Stimulated activated CD8-positive, alpha-beta memory T cell treated with anti-CD3 and anti-CD28 coated beads, Interleukin-15, amount 100 ng/mL, for 48 hours (primary cell): ENCODE measurements at places on chromosomes 2 and 18.

DNA sequence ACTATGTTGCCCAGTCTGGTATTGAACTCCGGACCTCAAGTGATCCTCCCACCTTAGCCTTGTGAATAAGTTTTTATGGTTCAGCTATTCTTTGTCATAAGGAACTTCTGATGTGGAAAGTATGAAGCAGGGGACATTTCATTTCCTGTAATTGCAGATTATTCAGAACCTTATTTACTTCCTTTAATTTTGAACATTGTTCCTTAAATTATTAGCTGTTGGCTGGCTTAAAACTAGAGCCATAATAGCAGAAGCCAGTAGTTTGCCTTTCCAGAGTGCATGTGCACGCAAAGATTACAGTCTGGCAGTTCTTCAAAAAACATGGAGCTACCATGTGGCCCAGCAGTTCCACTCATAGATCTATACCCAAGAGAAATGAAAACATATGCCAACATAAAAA lies 53.1 kb downstream of the PMS1 start:
- DNase-seq, result no peak

DNA sequence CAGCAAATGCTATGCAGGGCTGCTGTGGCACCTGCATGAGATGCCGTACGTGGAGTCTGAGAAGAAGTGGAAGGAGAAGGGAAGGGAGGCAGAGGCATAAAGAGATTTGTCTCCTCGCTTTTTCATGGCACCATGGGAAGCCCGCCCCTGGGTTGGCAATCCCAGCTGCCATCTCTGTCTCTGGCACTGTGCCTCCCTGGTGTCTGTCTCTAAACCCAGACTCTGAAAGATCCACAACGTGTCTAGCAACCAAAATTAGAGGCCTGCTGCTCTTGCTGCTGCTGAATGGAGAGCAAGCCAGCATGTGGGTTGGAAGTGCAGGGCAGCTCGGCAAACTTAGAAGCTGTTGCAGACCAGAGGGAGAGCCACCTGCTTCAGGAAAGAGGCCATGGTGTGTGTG lies 53.1 kb downstream of the INO80C start:
- DNase-seq, result no peak

DNA sequence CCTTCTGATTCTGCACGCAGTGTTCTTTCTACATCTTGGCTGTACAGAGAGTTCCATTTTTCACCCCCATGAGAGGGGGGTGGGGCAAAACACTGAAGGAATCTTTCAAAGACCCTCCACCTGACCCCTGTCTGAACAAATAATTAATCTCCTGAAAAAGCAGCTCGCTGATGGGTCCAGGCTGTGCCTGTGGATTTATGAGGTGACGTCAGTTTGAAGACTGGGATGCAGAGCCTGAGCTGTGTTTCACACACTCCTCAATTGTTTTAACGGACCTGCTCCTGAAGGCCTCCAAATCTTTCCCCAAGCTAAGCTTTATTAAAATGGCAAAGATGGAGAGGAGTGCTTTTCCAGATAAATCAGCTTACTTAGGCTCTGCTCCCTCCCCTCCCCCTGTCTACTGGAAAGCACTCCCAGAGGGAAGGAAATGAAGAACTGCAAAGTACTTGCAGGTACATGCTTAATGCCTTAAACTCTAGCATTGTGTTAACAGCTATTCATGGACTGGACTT lies 390.2 kb upstream of the TNP1 start:
- no peak for DNase-seq

DNA sequence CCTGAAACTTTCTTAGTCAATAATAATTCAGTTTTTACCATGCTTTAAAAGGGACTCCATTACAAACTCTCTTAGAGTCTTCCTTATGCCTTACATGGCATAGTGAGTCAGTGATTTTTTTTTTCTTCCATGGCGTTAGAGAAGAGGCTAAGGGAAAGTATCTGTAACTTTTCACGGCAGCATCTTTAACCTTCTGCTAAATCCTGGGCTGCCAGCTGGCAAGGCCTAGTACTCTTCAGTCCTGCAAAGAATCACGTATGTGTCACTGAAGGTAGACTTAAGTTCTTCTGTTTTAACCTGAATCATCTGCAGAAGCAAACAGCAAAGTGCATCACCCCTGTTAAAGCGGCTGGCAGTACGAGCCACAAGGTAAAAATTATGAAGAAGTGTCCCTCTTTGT lies 286.3 kb upstream of the FN1 start:
- DNase-seq, result no peak

- DNase-seq, result no peak
Measured at GRCh38 chr2:67948057-67948456, 114.7 kb downstream of the C1D start.

DNA sequence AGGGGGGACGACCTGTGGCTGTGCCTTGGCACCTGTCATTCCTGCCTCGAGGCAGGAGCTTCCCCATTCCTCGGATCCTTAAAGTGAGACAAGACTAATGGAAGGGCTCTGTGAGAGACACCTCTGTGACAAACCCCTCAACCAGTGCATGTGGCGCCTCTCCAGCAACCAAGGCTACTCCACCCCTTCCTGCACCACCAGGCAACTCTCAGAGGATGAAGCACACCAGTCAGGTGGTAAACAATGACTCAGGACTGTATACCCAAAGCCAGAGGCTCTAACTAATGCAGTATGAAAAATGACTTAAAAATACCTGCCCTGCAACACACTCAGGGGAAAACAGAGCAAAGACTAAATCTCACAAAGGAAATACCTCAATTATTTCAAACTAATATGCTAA lies 136.9 kb downstream of the UXS1 start:
- DNase-seq, result peak; percentile 21

DNA sequence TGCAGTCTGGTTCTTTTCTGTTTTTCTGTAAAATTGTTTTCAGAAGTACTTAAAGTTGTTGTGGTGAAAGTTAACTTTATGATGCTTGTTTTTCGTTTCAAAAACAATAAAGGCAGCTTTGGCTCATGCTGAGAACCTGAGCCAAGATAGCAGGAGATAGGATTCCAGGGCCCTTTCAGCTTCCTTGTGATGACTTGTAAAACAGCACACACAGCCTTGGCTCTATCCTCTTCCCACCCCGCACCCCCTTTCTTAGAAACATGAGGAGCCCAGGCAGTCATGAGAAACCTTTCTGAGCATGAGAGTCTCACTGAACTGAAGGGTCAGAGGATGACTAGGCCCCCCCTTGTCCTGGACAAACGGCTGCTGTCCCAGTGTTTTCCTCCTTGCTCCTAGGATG lies 12.4 kb upstream of the CHRNA1 start:
- no peak for DNase-seq

- DNase-seq, result no peak
Measured at GRCh38 chr18:36212301-36213171, 25.2 kb downstream of the MOCOS start.

- no peak for DNase-seq
Measured at GRCh38 chr18:35328868-35329267, 15.4 kb downstream of the ZNF24 start.

DNA sequence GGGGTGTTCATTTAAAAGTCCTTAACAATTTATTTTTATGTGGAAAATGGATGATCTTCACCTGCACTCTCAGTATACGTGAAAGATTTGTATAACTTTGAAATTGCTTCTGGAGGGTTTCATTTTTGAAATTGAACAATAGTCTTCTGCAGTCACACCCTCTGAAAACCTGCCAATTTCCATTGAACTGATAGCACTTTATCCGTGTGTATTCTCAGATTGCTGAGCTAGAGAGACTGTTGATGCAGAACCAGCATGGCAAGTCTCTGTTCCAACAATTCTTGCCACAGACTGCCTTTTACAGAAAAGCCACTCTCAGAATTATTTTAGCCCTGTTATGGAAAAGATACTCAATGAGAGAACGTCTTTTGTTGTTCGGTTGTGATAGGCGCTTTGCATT lies 6.6 kb upstream of the GULP1 start:
- DNase-seq, result no peak

GRCh38 chr2:235951493-235951892 lies 216.7 kb downstream of the GBX2 start:
- no peak for DNase-seq

DNA sequence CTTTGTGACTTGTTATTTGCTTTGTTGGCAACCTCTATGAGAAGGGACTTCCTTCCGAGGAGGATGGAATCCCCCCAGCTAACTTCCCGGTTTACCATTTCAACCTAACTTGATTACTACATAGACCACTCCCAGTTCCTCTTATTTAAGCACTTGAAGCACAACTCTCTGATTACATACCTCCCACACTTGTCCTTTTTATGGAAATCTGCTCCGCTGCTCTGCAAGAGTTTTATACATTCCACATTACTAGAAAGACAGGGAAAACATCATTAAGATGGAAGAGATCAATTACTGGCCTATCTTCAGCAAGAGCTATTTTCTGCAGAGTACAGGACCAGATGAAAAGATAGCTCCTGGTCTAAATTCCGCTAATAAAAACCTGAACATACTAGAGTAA lies 160.0 kb upstream of the PGAP1 start:
- no peak for DNase-seq

GRCh38 chr2:11280713-11281112 lies 63.7 kb downstream of the ROCK2 start:
- DNase-seq, result no peak

DNA sequence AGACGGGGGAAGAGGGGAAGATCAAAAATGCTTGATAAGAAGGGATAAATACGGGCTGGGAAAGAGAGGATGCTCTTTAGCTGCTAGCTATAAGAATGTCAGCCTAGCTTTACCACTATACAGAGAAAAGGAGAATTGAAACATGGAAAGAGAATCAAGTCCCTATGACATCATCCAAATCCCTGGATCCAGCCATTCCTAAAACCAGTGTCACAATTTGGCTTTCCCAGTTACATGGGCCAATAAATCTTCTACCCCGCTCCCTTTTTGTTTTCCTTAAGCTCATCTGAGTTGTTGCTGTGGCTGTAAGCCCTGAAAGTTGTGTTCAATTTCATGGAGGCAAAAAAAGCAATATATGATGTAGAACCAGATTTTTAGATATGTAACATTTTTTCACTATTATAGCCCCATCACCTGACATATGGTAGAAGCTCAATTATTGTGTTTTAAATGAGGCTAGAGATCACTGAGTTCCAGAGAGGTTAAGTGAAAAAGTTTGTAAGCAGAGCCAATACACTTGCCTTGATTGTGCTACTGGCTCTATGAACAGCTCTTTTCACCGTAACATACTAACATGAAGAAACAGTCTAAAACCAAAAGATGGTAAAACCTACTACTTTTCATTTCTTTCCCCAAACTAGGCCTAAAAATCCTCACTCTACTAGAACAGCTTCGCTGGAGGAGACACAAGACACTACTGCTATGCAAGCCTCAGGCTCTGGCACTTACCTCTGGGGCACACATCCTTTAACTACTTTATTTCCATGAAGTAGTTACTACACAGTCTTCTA lies 4.3 kb downstream of the HNRNPLL start:
- no peak for DNase-seq

DNA sequence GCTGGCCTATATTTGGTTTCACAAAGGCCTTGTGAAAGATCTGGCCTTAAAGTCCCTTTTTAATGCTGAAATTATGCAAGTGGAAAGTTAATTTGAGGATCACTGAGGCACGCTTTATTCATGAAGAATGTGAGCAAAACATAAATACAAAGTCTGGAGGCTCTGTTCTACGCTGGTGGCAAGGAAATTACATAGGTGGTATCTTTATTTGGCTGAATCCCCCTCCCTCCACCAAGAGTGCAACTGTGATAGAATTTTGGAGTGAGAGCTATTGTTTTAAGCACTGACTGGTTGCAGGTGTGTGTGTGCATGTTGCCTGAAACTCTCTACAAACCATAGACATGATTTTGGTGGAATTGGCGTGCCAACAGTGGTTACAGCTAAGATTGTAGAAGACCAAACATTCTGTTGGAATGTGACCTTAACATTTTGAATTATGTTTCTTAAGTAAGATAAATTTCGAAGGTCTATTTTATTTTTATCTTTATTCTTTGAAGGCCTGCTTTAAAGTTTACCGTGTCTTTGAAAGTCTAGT lies 114.3 kb downstream of the SPTBN1 start:
- no peak for DNase-seq

- DNase-seq, result no peak
Measured at GRCh38 chr2:20431301-20431698, 15.6 kb upstream of the RHOB start.

GRCh38 chr2:217959723-217960122 lies 43.1 kb downstream of the TNS1 start:
- DNase-seq, result no peak

DNA sequence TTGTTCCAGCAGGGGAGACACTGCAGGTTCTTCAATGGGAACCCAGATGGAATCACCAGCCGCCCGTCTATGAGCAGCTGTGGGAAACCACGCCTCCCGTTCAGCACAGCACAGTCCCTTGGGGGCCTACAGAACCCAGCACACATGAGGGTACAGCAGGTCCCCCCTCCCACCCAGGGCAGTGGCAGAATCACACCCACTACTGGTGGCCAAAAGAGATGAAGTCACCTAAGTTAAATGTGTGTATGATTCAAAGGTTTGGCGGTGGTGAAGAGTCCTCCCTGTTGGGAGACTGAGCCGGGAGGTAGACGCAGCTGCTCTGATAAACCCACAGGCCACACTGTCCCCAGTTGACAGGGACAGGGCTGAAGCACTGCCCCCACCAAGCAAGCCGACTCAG lies 44.3 kb downstream of the L3MBTL4 start:
- DNase-seq, result no peak

GRCh38 chr2:3738454-3738853 lies 35.1 kb downstream of the DCDC2C start:
- DNase-seq, result no peak
